ENCODE measurements at places on chromosomes 4 and X.

DNA sequence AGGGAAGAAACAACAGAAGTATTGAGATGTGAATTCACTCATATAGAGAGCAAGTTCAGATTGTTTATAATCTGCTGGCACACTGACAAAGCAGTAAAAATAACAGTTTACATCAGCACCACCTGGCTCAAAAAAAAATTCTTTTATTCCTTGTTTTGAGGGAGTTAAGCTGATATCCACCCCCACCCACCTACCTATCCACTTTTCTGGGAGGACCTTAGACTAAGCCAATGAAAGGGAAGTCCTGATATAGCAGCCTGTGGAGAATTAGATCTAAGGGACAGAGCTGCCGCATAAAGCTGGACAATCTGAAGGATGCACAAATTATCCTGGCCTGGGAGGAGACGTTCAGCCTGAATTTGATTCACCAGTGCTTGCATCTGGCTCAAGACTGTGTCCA lies 264.5 kb downstream of the RCHY1 start:
- no peak for ATAC-seq

- ATAC-seq, result peak; percentile 56
These were observed 172.4 kb downstream of the PDGFC start for GRCh38 chr4:156799121-156799589.

DNA sequence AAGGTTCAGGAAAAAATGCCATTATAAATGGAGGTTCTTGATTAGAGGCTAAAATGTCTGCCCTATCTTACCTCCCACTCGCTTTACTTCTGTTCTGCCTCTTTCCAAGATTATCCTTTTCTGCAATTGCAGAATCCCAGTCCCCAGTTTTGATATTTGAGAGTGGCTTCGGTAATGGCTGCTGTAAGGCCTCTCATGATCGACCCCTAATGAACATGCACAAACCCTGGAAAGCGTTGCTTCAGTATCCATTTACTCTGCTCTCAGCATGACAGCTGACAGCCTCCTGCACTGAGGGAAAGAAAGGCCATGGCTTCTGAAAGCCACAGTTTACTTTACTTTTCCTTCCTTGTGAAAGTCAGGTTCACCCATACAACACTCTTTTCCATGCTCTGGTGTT lies 325.4 kb upstream of the GALNT7 start:
- ATAC-seq, result no peak

DNA sequence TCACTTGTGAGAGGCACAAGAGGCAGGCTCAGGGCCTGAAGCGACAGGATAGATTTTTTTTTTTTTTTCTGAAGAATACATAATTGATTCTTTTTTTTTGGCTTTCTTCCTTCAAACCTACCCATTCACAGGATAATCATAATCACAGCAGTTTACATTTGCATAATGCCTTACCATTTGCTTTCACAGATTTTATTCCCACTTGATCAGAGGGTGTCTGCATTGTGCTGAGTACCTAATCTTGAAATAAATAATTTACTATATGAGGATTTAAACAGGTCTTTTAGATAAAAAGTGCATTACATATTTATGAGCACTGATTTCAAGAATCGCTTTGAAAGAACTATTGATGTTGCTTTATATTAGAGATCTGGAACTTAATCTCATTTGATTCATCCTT lies 219.3 kb downstream of the SPRY1 start:
- no peak for ATAC-seq

DNA sequence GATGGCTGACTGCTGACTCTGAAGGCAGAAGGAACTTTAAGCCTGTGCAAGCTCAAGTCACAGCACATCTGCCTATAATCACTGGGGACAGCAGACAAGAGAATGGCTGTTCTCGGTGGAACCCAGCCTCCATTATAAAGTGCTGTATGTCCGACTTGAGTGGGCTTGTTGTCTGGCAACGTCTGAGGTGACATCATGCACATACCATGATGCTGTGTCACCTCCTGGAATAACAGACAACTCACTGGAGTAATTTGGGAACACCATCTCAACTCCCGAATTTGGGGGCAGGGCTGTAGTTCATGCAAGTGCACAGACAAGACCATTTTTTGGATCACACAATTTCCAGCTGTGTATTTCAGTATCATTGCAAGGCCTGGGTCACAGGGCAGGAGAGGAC lies 59.8 kb upstream of the GPM6B start:
- no peak for ATAC-seq

DNA sequence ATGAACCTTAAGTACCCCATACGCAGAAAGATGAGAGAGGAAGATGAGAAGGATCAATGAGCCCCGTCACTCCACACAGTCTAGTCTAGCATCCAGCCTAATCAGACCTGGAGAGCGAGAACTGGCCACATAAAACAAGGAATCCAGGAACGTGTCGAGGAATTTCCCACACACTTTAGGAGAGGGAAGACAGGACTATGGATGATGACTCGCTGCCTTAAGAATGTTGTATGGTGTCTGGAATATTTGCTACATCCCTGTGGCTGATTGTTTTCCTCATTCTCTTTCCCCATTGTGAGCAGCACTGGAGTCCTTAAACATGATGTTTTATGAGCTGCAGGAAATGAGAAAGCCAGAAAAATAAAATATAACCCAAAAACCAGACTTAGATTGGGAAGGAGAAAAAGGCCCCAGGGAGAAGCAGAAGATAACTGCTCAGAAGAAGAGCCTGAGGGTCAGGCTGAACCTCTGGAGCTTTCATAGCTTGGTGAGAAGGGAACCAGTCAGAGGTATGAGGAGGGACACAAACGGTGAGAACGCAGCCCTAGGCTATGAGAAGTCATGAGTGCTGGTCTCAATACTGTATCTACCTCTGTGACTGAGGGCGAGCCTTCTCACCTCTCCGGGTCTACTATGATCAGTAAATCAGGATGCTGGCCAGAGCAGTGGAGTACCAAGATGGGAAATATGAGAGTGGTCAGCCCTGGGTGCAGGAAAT lies 139.5 kb upstream of the NOCT start:
- ATAC-seq, result peak; percentile 90

DNA sequence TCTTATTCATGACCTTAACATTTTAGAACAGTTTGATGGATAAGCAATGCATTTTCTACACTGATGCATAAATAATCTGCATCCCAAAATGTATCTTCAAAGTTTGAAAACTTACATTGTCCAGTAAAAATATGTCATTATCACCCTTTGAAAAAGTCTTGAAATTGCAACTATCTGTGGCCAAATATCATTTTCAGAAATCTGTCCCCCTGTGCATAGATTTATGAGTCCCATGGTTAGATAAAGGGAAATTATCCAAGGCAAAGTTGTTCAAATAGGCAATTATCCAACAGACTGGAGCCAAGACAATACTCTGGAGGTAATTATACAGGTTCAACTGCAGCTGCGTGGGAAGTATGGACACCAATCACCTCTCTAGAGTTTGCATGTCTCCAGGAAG lies 182.5 kb upstream of the INTU start:
- no peak for ATAC-seq

GRCh38 chr4:109411964-109412363 lies 21.7 kb upstream of the SEC24B start:
- peak; percentile 63 for ATAC-seq

DNA sequence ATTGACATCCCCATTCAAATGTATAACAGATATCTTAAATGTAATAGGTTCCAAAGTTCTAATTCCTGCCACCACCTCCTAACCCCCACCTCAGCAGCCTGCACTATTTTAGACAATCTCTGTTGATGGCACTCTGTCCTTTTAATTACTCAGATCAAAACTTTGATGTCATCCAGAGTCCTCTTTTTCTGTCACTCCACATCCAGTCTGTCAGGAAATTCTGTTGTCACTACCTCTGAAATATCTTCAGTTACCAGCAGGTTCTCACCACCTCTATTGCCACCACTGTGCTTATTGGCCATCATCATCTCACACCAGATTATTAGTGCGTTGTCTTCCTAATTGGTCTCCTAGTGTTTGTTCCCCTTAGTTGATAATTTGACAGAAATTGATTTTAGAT lies 76.2 kb downstream of the PTPN13 start:
- ATAC-seq, result no peak

GRCh38 chr4:168484626-168485025 lies 4.3 kb upstream of the DDX60L start:
- ATAC-seq, result peak; percentile 48
